ENCODE measurements at places on chromosomes 4 and X.

DNA sequence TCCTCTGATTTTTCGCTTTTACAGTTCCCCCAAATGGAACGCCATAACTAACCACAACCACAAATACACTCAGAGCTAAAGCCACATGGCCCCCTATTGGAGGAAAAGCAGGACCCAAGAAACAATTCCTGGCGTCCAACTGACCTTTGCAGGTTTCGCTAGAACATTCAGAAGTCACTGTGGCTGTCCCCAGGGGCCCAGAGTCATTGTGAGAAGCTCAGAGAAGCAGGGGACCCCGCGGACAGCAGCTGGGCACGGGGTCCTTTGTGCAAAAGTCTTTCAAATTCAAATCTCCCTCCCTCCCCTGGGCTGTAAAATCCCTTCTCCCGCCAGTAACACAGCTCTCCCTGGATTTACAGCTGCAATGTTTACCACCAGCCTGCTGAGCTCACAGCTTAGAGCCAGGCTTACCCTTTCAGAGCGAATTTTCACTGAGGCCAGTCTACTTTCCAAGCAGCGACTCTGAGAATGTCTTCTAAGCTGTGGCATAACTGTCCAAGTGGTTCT is 214.8 kb downstream of the CRLF2 start:
- no peak for DNase-seq

GRCh38 chrX:32985544-32985943 is 225.8 kb downstream of the DMD start:
- DNase-seq = no peak

GRCh38 chr4:155234206-155234605 is 25.8 kb downstream of the NPY2R start:
- DNase-seq = no peak

- no peak for DNase-seq
These were observed 219.1 kb downstream of the MID1 start for GRCh38 chrX:10401239-10401638.

DNA sequence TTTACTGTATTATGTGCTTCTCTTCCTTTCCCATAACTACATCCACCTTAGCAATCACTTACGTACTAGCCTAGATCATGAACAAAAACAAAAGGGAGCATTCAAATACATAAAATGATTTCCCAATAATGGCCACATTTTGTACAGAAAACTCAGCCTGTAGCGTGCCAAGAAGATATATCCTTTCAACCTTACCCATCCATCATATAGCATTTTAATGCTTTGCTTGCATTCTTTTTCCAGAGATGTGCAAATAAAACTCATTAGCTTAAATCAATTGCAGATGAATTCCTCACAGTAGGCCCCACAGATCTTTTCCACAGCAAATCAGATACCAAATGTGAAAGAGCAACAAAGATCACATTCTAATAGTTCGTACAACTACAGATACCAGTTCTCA is 20.8 kb downstream of the GRSF1 start:
- no peak for DNase-seq

GRCh38 chr4:1356181-1356998 is 9.4 kb downstream of the UVSSA start:
- DNase-seq = peak; percentile 58

DNA sequence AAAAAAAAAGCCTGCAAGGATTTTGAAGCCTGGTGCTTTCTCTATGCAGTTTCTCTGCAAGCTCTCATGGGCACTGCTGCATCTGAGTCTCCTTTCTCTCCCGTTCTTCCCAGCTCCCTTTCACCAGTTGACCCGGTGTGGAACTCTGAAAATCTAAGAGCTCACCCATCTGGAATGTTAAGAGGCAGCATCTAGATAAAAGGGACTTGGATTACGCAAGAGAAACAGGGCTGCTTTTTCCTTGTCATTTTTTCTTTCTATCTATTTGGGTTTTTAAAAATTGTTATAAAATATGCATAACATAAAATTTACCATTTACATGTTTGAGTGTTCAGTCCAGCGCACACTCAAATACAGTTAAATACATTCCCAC is 95.2 kb upstream of the RPS6KA3 start:
- DNase-seq = peak; percentile 71

- peak; percentile 45 for DNase-seq
These were observed 57.2 kb downstream of the IRF2 start for GRCh38 chr4:184416913-184417734.

GRCh38 chrX:154873329-154873728 is 12.8 kb upstream of the F8A1 start:
- no peak for DNase-seq

DNA sequence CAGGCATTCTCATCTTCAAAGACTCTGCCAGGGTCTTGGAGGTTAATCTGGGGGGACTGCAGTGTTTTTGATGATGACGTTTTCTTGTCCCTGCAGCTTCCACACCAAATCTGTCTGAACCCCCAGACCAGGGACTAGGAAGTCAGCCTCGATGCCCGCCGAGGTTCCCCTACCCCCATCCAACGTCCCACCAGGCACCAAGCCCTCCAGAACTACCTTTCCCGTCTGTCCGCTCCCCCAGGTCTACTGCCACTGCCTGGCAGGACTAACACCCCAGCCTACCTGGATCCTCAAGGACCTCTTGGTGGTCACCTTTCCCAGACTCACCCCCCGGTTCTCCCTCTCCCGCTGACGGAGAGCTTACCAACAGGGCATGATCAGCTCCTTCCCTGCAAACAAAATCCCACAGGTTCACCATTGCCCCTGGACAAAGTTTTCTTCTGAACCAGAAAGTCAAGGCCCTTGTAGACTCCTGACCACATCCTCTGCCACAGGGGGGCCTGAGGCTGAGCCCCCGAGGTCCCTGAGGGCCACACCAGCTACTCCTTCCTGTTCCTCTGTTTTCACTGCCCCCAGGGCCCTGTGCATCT is 40.9 kb downstream of the HMX1 start:
- DNase-seq = no peak

DNA sequence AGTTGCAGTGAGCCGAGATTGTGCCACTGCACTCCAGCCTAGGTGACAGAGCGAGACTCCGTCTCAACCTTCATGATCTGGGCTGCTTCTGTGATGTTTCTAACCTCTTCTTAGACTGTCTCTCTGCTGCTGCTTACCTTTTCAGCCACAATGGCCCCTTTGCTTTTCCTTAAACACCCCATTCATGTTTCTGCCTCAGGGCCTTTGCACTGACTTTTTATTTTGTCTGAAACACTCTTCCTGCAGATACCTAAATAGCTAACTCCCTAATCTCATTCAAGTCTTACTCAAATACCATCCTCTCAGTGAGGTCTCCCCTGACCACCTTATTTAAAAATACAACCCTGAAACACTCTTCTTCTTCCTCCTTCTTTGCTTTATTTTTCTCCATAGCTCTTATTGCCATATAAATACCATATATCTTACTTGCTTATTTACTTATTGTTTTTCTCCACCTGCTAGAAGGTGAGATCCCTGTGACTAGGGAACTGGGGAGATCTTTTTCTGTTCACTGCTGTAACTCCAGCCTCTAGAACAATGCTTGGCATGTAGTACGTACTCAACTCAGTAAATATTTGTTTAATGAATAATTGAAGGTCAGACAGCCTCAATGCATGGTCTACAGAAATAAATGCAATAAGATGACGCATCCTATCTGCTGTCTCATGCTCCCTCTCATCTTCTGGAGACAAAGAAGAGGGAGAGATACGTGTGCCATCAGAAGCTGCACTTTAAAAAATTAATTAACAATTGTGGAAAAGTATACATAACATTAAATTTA is 43.8 kb upstream of the SETD7 start:
- peak; percentile 37 for DNase-seq

- peak; percentile 39 for DNase-seq
These were observed 93.0 kb downstream of the SPIN4 start for GRCh38 chrX:63258144-63258543.

DNA sequence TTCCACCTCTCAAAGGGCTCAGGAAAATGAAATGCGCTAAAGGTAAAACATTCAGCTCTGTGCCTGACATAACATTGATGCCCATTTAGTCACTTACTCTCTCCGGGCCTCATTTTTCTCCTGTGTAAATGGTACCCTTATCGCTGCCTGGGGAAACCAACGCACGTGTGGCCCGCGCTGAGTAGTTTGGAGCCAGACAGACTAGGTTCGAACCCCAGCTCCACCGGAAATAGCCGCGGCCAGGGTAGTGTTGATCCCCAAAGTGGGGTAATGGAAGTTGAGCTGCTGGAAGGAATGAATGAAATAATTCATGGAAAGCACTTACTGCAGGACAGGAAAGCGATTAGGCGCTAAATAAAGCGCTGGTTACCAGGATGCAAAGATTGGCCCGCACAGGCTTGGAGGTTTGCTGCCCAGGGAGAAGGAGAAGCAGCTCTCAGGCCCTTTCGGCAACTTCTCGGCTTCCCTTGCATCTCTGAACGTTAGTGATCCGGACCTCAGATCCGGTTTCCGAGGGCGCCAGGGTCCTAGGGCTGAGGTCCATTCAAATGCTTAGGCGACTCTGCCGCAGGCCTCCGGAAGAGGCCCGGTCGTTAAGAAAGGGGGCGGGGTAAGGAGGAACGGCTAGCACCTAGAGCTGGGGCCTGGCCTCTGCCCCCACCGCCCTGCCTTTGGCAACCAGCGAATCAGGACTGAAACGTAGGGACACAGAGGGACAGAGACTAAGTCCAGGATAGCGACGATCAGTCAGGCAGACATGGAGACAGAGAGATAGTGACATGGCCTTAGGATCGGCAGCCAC is 13.3 kb downstream of the NKX3-2 start:
- DNase-seq = no peak

GRCh38 chr4:179110816-179111215 is 1668.6 kb upstream of the AGA start:
- DNase-seq = no peak

- DNase-seq = no peak
These were observed 84.9 kb upstream of the TET2 start for GRCh38 chr4:105061731-105062130.

- peak; percentile 35 for DNase-seq
These were observed 285.9 kb downstream of the IL15 start for GRCh38 chr4:141922236-141922635.

GRCh38 chr4:40310225-40310624 is 24.9 kb upstream of the CHRNA9 start:
- DNase-seq = no peak

- no peak for DNase-seq
These were observed 23.2 kb upstream of the PIGA start for GRCh38 chrX:15358533-15358932.

- no peak for DNase-seq
These were observed 217.9 kb upstream of the AFF2 start for GRCh38 chrX:148282504-148282903.

DNA sequence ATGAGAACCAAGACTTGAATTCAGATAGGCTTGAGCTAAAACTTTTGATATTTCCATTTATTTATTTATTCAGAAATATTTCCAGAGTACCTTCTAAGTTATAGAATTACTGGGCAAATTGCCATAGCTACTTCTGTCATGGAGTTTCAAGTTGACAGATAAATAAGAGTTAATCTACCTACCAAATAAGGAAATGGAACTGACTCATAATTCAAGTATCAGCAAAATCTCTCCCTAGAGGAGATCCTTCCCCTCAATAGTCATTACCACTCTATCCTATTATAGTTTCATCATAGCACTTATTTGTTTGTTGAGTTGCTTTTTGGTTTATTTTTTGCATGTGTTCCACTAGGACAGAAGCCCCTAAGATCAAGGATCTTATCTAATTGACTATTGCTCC is 48.8 kb upstream of the CCSER1 start:
- no peak for DNase-seq

DNA sequence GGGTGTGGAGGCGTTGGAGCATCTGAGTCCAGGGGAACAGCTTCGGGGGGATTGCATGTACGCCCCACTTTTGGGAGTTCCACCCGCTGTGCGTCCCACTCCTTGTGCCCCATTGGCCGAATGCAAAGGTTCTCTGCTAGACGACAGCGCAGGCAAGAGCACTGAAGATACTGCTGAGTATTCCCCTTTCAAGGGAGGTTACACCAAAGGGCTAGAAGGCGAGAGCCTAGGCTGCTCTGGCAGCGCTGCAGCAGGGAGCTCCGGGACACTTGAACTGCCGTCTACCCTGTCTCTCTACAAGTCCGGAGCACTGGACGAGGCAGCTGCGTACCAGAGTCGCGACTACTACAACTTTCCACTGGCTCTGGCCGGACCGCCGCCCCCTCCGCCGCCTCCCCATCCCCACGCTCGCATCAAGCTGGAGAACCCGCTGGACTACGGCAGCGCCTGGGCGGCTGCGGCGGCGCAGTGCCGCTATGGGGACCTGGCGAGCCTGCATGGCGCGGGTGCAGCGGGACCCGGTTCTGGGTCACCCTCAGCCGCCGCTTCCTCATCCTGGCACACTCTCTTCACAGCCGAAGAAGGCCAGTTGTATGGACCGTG is 2.2 kb downstream of the AR start:
- peak; percentile 27 for DNase-seq

GRCh38 chr4:5923376-5923775 is 30.5 kb upstream of the CRMP1 start:
- no peak for DNase-seq

DNA sequence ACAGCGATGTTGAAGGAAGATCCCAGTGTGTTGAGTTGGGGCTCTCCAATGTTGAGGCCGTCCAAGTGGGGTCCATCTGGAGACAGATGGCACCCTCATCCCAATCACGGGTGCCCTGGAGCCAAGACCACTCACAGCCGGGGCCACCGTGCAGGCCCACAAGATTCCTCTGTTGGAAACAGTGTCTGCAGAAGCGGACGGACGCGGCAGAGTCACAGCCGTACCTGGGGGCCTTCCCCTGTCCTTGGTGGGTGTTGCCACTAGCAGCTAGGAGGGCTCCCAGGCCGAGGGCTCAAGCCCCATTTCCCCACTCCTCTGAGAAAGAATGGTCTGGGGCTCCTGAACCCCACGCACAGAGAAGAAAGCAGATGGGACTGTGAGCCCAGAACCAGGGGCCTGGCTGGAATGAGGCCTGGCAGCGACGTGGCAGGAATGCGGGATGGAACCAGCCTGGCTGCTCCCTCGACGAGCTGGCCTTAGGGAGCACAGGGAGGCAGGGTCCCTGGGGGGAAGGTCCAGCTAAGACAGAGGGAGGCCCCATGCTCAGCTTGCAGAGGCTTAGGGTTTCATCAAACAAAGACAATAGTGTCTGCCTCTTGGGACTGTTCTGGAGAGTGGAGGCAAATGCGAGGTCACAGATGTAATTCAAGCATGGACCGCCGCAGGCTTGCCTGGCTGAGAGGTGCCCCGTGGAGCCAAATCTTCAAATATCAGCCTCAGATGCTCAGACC is 228.9 kb downstream of the AFAP1 start:
- no peak for DNase-seq

DNA sequence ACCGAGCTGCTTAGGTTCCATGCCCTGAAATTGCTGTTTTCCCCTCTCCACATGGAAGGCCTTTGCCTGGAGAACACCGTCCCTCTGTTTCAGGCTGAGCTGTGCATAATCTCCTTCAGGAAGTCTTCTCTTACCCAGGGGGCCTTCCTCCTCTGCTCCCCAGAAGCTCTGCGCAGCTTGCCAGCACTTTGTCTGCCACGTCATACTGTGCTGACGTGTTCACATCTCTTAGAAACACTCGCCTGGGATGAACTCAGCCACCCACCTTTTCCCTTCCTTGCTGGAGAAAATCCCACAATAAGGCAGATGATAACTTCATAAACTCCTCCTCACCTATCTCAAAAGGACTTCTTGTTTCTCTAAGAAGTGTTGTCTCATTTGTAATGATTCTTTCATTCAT is 110.7 kb downstream of the ARHGAP10 start:
- peak; percentile 84 for DNase-seq

All from fibroblast of the aortic adventitia (primary cell).